ENCODE measurements at places on chromosomes 12 and 14.
A peak's percentile ranks its signal among the peaks of the same experiment; 100 is the strongest.

- DNase-seq = no peak
Observed at GRCh38 chr12:47983541-47984115, 20.2 kb downstream of the TMEM106C start.

DNA sequence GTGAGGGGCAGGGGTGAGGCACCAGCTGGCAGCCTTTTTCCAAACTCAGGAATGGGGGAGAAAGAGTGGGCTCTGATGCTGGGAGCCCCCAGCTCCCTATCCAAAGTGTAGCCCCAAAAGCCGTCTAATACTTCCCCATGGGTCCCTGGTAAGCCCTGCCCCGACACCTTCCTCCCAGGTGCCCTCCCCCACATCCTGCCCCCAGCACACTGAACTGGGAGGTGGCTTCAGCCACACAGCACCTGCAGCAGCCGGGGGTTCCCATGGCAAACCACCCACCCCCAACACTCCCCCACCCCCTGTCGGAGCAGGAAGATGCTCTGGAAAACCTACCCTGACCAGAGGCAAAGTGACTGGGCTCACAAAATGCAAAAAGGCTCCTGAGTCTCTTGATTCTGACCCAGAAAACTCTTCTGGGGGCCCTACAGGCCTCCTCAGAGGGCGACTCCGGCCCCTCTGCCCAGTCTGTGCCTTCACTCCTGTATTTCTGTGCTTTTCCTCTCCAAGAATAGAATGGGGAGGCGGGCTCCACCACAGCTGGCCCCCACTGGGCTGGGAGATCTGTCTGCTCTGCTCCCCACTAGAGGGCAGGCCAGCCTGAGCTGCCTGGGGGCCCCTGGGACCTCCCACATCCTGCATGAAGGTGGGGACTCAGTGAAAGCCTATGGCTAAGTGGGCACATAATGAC, 81.6 kb downstream of the ITPK1 start:
- DNase-seq = peak; percentile 50

DNA sequence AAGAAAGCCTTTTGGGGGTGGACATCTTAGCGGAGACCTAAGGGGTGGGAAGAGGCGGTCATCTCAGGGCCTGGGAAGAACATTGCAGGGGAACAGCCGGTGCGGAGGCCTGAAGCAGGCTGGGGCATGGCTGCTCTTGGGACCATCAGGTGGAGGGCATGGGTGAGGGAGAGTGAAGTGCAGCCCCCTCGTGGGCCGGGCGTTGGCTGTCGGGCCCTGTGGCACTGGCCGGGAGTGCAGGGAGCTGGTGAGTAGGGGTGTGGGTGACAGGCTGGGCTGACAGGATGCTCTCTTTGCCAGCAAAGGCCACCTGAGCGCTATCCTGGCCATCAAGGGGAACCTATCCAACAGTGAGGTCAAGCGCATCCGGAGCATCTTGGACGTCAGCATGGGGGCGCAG, 11.7 kb downstream of the TNFAIP2 start:
- DNase-seq = no peak

DNA sequence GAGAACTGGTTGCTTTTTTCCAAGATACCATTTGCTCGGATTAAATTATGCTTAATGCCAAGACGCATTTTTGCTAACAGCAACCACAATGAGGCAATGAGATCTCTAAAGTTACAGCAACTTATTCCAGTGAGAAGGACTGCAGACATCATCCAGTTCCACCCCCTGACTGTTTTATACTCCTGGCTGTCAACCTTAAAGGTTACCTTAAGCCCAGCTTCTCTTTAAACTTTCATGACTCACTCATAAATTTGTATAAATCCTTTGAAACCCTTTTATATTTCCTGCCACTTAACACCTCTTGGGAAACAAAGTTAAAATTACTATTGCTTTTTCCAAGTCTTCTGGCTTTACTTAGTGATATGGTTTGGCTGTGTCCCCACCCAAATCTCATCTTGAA, 80.2 kb downstream of the TMTC1 start:
- no peak for DNase-seq

DNA sequence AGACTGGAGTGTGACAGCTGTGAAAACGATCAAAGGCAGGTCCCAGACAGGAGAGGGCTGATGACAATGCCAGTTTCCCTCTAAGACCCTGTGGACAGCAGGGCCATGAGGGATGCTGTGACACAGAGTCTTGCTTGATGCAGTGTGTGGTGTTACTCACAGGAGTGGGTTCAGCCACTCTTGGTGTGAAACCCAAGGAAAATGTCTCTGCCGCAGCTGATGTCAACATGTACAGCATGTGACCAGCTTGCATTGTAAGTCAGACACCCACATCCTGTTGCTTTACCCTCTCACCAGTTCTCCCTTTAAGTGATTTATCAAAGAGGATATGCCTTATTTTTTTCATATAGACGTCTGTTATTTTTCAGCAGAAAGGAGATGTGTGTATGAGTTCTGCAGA, 268.6 kb downstream of the BTG1 start:
- DNase-seq = peak; percentile 93

GRCh38 chr14:59507063-59507751, 22.9 kb downstream of the JKAMP start:
- DNase-seq = peak; percentile 53

- DNase-seq = no peak
Observed at GRCh38 chr12:103278329-103278728, 217.4 kb downstream of the C12orf42 start.

GRCh38 chr14:49049711-49050110, 536.5 kb downstream of the RPS29 start:
- no peak for DNase-seq

DNA sequence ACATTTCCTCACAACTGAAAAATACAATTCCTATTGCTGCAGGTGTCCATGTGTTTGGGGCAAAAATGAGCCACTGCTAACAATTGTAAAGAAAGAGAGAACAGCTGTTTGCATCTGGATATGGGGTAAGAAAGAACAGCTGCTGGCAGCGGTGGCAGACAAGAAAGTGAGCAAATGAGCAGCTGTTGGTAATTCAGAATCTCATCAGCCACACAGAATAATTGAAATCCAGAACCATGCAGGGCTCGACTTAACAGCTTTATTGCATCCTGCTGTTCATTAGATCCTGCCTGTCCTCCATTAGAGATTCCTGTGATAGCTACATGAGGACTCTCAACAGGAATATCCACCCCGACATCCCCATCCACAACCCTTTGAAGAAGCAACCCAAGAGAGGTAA, 62.5 kb upstream of the TSPAN8 start:
- no peak for DNase-seq

GRCh38 chr12:53948650-53949593, 5.8 kb upstream of the HOXC12 start:
- DNase-seq = no peak

DNA sequence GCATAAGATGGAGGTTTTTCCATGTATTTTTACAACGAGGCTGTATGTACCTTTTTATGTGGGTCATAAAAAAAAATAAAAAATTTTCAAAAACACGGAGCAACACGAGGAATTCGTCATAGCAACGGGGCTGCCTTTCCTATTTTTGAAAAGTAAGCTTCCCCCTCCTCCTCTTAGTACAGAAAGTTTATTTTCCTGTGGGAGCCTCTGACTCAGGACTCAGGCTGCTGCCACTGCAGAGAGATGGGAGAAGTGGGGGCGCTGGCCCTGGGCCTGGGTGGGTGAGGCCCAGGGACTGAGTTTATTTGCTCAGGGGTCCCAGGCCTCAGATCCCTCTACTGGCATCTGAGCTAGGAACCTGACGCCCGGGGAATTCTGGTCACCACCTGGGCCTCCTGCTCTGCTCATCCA, 10.2 kb upstream of the CMKLR1 start:
- no peak for DNase-seq

DNA sequence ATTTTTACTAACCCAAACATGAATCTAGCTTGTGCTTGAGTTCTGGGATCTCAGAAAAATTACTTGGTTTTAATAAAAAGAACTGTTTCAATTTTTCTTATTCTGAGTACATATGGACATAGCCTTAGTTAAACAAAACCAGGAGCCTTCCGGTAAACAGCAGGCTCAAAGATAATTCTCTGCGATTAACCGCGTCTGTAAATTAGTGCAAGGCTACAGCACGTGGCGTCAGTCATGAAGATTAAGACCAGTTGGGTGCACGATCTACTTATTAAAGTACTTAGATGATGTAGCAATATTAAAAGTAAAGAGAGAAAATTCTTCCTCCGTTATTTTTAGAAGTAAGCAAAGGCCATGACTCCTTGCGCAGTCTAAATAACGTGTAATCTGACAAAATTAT, 700 bp downstream of the KCNJ8 start:
- no peak for DNase-seq

DNA sequence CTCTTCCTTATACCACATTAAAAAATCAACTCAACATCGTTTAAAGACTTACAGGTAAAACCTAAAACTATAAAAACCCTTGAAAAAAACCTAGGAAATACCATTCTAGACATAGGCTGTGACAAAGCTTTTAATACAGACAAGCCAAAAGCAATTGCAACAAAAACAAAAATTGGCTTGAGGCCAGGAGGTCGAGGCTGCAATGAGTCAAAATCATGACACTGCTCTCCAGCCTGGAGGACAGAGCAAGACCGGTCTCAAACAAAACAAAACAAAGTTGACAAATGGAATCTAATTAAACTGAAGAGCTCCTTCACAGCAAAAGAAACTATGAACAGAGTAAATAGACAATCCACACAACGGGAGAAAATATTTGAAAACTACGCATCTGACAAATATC, 1057.8 kb downstream of the FSCB start:
- DNase-seq = no peak

DNA sequence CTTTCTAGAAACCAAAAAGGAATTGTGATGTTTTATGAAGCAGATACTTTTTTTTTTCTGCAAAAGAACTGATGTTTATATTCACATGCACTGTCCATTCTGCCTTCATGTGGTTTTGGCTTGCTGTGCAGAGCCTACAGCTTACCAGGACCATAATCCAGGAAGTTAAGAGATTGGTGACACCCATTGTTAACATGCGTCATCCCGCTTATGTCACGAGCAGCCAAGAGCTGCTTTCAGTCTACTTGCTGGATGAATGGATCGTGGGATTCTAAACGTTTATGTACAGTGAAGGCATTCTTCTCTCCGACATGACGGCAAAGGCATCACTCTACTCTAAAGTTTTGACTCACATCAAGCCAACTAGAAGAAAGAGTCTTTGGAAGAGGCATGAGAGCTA, 76.6 kb downstream of the PAX9 start:
- DNase-seq = no peak

DNA sequence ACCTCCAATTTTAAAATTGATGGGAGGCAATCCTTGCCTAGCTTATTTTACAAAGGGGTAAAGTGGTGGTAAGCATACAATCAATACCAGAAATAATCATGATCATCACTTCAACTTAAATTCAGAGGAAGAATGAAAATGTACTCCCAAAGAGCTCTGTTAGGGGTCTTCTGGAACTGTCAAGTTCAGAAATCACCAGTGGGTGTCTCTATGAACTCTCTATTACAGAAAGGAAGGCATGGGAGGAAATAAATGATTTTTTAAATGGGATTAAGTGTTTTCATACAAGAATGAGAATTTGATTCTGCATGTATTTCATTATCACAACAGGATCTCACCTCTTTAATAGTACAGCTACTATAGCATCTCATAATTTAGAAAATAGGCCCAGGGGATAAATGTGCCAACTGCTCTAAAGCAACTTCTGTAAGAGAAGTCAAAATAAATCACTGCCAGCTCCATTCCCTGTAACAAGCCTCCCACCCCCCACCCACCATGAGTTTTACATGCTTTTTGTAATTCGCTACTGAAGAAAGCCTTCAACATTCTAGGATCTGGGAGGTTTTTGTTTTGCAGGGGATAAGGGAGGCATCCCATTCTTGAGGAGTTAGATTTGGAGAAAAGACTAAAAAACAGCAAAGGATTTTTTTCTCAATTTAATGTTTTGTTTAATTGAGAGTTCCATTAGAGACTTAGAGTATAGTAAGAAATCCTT, 9.7 kb downstream of the DCP1B start:
- DNase-seq = peak; percentile 8

DNA sequence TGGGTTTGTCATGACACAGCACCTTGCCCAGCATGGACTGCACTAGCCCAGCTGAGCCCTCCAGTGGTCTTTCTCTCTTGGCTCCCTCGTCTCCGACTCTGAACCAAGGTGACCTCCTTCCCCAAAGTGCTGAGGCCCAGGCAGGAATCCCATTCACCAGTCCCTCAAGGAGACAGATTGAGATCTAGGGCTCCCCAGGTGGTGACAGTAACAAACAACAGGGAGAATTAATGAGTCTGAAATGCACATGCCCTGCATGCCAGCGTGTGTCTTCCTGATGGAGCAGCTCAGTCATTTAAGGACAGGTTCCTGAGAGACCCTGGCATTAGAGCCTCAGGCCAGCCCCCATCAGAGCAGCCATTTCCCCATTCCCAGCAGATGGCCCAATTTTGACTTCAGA, 51.4 kb upstream of the OAS1 start:
- no peak for DNase-seq

GRCh38 chr14:23354990-23355389, 2.3 kb upstream of the SLC22A17 start:
- DNase-seq = no peak

DNA sequence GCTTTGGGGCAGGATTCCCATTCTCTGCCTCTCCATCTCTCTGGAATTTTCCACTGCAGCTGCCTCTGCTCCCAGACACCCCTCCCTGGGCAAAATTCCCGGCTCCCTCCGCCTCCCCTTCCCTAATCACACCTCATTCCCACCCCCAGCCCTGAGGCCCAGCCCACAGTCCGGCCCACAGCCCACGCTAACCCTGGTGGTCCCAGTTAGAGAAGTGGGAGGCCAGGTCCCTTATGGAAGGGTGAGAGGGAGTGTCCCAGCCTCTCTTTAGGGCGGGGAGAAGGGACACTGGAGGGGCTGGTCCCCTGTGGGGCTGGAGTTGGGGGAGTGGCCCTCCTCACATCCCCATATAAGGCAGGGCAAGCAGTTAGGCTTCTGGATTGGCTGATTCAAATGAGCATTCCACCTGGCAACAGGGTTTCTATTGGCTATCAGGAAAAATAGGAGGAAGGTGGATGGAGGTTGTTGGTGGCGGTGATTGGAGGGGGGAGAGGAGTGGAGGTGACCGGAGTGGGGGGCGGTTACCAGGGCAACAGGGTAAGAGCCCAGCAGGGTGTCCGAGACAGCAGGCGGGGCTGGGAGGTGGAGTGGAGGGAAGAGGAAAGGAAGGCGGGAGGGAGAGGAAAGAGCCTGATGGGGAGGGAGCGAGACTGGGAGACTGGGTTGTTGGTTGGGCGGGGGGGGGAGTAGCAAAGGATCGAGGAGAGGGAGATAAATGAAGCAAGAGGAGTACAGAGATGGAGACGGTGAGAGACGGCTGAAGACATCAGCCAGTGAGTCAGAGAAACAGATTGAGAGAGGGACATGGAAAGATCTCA, 1.9 kb upstream of the PTMS start:
- peak; percentile 82 for DNase-seq

GRCh38 chr14:90777830-90778485, 38.3 kb downstream of the TTC7B start:
- no peak for DNase-seq
